IMR-90 (cell line): ENCODE measurements at places on chromosomes 1 and 21. TPM values are rescaled to one million over a fixed set of nuclear protein-coding genes. Genes with fewer than 3 reads are reported as not detected.

DNA sequence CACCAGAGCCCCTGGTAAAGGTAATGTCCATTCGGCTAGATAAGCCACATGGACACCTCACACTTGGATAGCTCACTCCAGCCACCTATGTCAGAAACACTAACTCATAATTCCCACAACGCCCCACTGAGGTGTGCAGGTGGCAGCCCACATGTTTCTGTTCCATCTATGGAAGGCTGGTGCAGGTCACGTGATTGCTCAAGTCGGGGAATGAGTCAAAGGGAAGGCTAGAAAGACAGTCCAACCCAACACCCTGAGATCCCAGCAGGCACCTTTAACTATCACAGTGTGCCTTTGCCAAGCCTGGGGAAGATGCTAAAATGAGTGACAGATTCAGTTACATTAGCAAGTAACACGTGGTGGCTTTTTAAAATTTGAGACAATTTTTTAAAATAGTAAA is 45.3 kb upstream of the KCNE1 start:
- no peak for DNase-seq

GRCh38 chr1:231985296-231986023 is 358.9 kb downstream of the DISC1 start:
- no peak for DNase-seq

- peak; percentile 10 for DNase-seq
These were observed at the start of gene MX1 for GRCh38 chr21:41425954-41426675. Gene MX1, plus strand, starts transcription at chr21:41426239. Its CDS starts 5,832 bp downstream, at chr21:41432071.

Gene MPL
- not detected in 2 replicates for total RNA-seq

- DNase-seq, result peak; percentile 33
These were observed 27.5 kb upstream of the TCEA3 start for GRCh38 chr1:23452011-23452411.

DNA sequence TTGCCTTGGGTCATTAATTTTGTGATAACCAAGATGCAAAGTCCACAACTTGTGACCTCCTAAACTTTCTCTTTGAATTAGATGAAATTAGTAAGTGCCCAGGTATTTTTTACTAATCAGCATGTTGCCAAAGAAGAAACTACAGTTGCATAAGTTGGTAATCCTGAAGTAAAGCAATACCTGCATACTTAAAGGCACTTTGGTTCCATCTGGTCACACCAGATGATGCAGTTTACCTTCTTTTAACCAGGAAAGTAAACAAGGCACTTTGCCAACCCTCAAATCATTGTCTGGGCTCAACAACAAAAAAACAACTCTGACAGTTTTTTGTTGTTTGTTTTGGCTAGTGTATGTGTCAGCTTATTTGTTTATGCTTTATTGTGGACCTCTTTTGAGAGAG is 55.5 kb upstream of the DYNLT5 start:
- no peak for DNase-seq

GRCh38 chr1:30847358-30847972 is 61.1 kb downstream of the SDC3 start:
- DNase-seq, result peak; percentile 79

DNA sequence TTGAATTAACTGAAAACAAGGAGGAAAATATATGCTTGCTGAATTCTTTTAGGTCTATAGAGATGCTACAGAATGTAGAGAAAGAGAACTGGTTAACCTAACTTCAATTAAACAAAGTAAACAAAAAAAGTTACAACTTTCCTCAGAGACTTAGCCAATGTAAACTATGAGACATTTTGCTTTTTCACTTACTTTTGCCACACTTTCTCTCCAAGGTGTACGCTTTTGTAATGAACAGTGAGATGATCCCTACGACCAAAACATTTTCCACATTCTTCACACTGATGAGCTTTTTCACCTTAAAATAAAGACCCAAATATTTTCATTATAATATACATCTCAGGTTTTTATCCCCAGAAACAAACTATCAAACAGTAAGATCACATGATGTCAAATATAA is 28.3 kb upstream of the ASPM start:
- no peak for DNase-seq

GRCh38 chr1:207495801-207496792 is at the start of gene CR1:
Gene CR1, plus strand, starts transcription at chr1:207496157. Its CDS starts 111 bp downstream, at chr1:207496268.
- no peak for DNase-seq

DNA sequence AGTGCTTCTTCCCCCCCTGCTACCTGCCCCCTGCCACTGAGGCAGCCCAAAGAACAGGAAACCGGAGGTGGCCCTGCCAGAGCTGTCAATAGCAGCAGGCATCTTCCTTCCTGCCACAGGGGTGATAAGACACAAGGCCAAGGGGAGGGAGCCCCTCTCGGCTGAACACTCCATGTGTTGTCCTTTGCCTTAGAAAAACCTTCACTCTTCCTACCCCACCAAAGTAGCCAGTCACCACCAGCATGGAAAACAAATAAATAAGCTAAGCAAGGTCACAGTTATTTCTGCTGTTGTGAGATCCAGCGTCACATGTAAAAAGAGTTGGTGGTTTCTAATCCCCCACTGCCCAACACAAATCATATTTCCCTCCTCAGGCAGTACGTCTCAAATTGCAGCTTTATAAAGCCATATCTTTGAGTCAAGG is 104.8 kb upstream of the DPT start:
- DNase-seq, result no peak

- no peak for DNase-seq
These were observed 3.8 kb upstream of the NBPF1 start for GRCh38 chr1:16617114-16617631.

Gene TBX15
- total RNA-seq, result not detected in 2 replicates

GRCh38 chr21:34630536-34631143 is 15.7 kb upstream of the RCAN1 start:
- DNase-seq, result peak; percentile 60

- DNase-seq, result no peak
These were observed 1395.1 kb downstream of the NCAM2 start for GRCh38 chr21:22393324-22393723.

GRCh38 chr1:87007323-87007722 is 92.9 kb downstream of the HS2ST1 start:
- no peak for DNase-seq

- peak; percentile 81 for DNase-seq
These were observed 94.0 kb downstream of the CLIC6 start for GRCh38 chr21:34762786-34763185.

- no peak for DNase-seq
These were observed 28.6 kb downstream of the TTC39A start for GRCh38 chr1:51301844-51302162.

DNA sequence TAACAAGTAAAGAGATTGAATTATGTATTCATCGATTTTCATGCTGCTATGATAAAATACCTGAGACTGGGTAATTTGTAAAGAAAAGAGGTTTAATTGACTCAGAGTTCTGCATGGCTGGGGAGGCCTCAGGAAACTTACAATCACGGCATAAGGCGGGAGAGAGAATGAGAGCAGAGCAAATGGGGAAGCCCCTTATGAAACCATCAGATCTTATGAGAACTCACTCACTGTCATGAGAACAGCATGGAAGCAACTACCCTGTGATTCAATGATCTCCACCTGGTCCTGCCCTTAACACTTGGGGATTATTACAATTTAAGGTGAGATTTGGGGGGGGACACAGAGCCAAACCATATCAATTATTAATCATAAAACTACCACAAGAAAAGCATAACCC is 3.3 kb upstream of the GBP3 start:
- DNase-seq, result no peak

- DNase-seq, result no peak
These were observed 11.5 kb downstream of the LAMC1 start for GRCh38 chr1:183034682-183035081.

DNA sequence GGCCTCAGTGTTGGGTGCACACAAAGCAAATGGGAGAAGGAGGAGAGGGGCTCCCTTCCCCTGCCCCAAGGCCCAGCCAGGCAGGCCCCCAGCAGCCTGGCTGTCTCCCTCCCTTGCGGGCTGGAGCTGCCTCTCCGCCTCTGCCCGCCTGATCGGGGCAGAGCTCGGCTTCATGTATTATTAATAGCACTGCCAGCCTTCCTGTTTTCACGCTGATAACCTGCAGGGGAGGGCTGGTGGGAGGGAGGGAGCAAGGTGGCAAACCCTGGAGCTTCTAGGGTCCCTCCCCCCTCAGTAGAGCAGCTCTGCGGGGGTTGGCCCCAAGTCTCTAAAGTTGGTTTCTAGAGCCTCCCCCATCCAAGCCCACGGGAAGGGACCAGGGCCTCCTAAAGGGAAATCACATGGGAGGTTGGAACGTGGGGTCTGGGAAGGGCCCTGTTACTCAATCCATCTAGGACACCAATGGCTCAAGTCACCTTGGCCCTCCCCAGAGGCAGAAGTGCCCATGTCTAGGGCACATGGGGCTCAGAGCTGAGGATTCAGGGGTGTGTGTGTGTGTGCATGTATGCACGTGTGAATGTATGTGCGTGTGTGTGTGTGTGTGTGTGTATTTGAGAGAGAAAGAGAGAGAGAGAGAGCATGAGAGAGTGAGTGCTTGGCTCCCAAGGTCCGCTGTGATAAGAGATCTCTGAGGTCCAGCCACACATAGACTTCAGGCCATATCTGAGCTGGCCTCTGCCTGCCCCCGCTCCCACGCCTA is 21.8 kb upstream of the POU3F1 start:
- no peak for DNase-seq

GRCh38 chr1:77245830-77246229 is 26.6 kb upstream of the PIGK start:
- DNase-seq, result peak; percentile 74

- no peak for DNase-seq
These were observed 6.1 kb upstream of the NTPCR start for GRCh38 chr1:232944347-232944746.

GRCh38 chr1:54296666-54297065 is 96.7 kb downstream of the MRPL37 start:
- no peak for DNase-seq

GRCh38 chr1:239392271-239392670 is 5.9 kb downstream of the CHRM3 start:
- DNase-seq, result no peak

Gene LRRN2
- total RNA-seq, result not detected in 2 replicates
